ENCODE measurements at places on chromosomes 2 and 18.

GRCh38 chr2:99613980-99614379, 124.2 kb upstream of the REV1 start:
- DNase-seq: no peak

DNA sequence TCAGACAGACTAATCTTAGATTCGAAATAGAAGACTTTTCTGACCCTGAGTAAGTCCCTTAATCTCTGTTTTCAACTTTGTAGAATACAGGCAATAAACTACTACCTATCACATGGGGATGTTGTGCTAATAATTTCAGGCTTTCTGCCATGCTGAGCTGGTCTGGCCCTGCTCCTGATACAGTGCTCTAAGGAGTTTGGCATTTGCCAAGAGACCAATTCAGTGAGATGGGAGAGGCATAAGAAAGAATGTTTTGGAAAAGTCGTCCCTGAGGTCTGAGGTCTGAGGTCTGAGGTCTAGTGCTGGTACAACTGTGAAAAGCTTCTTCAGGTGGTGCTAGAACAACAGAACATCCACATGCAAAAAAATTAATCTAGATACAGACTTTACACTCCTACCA, 35.9 kb upstream of the SP3 start:
- DNase-seq: no peak

- peak; percentile 73 for DNase-seq
Observed at GRCh38 chr2:43495727-43496126, 100.1 kb downstream of the THADA start.

- DNase-seq: no peak
Observed at GRCh38 chr18:79928563-79928960, 22.9 kb downstream of the SLC66A2 start.

Data from fibroblast of pulmonary artery (primary cell).